Mesendoderm (in vitro differentiated cells): ENCODE measurements at places on chromosomes 6 and 20.

DNA sequence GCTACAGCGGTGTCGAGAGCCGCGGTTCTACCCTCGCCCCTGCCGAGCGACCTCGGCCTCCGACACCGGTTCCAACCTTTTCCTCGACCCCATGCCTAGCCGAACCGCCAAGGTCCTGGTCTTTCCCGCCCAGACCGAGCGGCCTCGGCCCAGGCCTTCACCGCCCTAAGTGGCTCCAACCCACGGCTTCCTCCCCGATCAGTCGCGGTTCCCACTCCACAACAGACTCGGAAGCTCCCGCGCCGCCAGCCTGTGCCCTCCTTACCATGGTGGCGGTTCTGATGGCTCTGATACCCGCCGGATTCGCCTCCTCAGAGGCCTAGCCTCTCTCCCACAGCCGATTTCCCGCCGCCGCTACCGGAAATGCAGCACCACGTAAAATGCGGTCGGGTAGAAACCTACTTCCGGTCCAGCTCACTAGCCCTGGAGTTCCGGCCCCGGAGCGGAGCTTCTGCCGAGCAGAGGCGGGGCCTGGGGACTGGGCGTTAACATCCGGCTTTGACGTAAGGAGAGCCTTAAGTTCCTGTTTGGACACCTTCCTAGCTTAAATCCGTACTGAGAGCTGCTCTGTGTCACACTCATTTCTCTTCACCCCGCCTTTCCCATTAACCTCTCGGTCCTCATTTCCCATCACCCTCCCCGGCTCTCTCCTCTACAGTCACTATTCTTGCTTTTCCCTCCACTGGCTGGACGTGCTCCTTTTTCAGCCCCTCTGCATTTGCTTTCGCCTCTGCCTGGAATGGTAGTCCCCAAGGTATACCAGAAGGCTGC, at the start of gene SNRPB:
SNRPB (minus strand) TSS at position 367 of the 771 bp plus-strand sequence; CDS start at position 268, 99 bp downstream.
- no peaks in the 10 kb centered on the region for H3K27me3 ChIP-seq
- H3K4me3 ChIP-seq = peak within 1 kb of the TSS; percentile 97
- H3K36me3 ChIP-seq = peaks cover 7% of the 10 kb centered on the region
- DNase-seq = peak; percentile 99
- peak within 1 kb of the TSS; percentile 82 for H3K27ac ChIP-seq

DNA sequence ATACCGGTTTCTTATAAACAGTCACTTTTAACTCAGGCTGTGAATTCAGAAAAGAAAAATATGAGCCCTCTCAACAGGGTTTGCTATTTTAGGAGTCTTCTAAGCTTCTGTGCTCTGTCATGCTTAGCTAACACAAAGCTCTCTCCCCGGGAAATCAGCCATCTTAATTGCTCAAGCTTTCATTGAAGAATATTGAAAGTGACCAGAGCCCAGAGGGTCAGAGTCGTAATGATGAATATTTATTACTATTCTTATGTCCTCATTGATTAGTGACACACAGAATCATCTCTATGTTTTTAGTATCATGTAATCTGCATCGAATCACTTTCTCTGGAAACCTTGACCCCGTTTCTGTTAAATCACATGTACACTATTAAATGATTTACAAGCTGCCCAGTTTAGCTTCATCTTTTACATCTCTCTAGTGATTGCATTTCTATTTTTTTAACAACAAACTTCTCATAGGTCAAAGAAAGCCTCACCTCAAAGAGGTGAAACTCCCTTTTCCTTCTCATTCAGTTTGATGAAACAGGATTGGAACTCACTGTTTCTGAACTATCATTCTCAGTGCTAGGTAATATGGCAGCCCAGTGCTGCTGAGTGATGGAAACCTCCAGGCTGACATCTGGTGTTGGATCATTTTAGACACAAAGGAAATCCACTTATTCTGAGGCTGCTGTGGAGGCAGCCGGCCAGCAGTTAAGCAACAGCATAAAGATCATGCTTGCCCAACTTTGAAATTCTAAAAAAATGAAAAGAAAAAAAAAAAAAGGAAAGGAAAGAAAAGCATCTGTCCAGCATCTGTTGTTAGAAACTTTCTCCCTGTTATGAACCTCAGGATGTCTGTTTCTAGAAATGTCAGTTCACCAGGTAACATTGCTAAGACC, 96.3 kb downstream of the RFPL4B start:
- H3K27me3 ChIP-seq = no peaks in the 10 kb centered on the region
- no peaks in the 10 kb centered on the region for H3K4me1 ChIP-seq
- no peak overlapping the region for H3K27ac ChIP-seq
- no peak overlapping the region for H3K4me3 ChIP-seq
- H3K36me3 ChIP-seq = no peaks in the 10 kb centered on the region

DNA sequence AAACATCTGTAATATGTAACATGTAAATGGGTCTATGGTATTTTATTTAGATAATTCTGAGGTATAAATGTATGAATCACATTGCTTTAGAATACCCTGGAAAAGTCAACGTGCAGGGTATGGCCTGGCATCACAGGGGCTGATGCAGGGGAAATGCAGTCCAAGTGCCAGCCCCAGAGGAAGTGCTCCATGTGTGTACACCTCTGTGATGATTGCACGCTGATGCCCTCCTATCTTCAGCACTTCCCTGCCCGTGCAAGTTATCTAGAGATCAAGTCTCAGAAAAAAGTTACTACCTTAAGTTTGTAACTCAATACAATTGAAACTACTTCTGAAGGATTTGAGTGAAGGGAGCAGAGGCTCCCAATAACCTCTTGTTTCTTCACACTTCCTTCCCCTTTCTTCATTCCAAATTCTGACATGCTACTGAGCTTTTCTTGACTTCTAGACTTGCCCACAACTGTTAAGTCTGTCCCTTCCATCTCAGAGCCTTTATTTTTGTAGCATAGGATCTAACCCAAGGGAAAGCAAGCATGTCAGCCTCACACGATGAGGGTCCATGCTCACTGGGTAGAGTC, 2.2 kb downstream of the SMLR1 start:
- H3K27me3 ChIP-seq = no peaks in the 10 kb centered on the region
- H3K27ac ChIP-seq = no peak overlapping the region
- no peaks in the 10 kb centered on the region for H3K36me3 ChIP-seq
- H3K4me3 ChIP-seq = no peak overlapping the region
- DNase-seq = no peak

- no peak overlapping the region for H3K27ac ChIP-seq
- no peak overlapping the region for H3K4me3 ChIP-seq
- H3K4me1 ChIP-seq = no peaks in the 10 kb centered on the region
- H3K27me3 ChIP-seq = peaks cover 1% of the 10 kb centered on the region
Measured at GRCh38 chr6:152642578-152643375, 5.6 kb upstream of the SYNE1 start.

DNA sequence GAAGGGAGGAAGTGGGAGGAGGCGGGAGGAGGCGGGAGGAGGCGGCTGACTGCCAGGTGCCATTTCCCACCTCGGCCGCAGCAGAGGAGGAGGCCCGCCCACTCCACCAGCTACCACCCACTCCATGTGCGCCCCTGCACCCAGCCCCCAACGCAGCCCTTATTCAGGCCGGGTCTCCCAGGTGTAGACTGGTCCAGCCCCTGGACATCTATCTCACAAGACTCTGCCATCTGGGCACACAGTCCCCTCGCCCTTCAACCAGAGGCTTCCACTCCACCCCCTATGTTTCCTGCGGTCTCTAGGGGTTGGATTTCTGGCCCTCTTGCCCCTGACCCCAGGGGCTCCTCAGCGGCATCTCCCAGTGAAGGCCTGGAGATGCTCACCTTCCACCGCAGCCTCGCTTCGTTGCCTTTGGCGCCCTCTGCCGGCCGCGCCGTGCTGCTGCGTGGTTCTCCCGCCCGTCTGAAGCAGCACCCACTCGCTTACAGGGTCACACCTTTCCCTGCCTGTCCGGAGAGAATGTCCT, 32.6 kb upstream of the FAM83D start:
- H3K27ac ChIP-seq = no peak overlapping the region
- H3K4me1 ChIP-seq = peaks cover 4% of the 10 kb centered on the region
- H3K27me3 ChIP-seq = no peaks in the 10 kb centered on the region
- no peak overlapping the region for H3K4me3 ChIP-seq

DNA sequence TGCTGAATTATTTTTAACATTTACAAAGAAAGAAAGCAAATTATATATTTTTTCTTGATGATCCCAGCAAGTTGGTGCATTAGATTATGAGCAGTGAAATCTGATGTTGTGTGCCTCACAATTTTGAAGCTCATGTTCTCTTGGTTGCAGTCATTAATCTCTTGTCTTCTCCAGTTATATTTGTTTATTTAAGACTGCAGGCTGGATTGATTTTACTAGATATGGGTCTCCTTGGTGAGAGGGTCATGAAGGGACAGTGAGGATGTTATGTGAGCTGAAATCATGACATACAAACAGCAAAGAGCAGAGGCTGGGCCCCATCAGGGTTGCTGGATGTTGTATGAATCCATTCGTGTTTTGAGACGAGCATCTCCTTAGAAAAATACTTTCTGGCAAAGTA, 64.2 kb upstream of the AKIRIN2 start:
- H3K27me3 ChIP-seq = no peaks in the 10 kb centered on the region
- no peaks in the 10 kb centered on the region for H3K36me3 ChIP-seq
- no peak overlapping the region for H3K4me3 ChIP-seq
- H3K4me1 ChIP-seq = no peaks in the 10 kb centered on the region
- DNase-seq = no peak
- no peak overlapping the region for H3K27ac ChIP-seq

DNA sequence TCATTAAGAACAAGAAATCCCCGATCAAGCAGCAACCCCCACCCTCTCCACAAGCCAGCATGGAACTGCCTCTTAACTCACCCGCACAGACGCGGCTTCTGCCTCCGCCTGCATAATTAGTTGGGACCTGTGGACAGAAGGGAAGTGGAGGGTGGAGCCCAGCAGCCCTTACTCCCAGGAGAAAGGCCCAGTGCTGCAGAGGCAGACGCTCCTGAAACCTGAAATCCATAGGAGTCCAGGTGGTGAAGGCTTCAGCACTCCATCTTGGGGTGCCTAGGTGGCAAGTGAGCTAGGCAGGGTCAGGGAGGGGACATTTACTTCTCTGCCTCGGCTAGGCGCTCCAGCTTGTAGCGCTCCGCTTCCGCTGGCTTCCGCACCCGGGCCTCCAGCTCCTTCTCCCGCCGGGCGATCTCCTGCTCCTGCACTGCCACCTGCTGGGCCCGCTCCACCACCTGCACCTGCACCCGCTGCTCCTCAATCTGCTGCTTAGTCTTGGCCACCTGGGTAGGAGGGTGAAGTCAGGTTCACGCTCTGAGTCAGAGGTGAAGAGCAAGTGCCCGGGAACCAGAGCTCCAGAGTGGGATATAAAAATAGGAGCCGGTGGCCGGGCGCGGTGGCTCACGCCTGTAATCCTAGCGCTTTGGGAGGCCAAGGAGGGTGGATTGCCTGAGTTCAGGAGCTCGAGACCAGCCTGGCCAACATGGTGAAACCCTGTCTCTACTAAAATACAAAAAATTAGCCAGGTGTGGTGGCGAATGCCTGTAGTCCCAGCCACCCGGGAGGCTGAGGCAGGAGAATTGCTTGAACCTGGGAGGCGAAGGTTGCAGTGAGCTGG, 10.7 kb downstream of the TUBB start:
- peaks cover 6% of the 10 kb centered on the region for H3K36me3 ChIP-seq
- peak; percentile 85 for DNase-seq
- no peaks in the 10 kb centered on the region for H3K4me1 ChIP-seq

GRCh38 chr20:35174458-35175216, 2.8 kb downstream of the PROCR start:
- DNase-seq = peak; percentile 49
- H3K4me3 ChIP-seq = no peak overlapping the region
- H3K4me1 ChIP-seq = peaks cover 2% of the 10 kb centered on the region
- no peaks in the 10 kb centered on the region for H3K36me3 ChIP-seq
- no peak overlapping the region for H3K27ac ChIP-seq
- no peaks in the 10 kb centered on the region for H3K27me3 ChIP-seq

GRCh38 chr6:13807696-13808095, 6.7 kb downstream of the MCUR1 start:
- no peaks in the 10 kb centered on the region for H3K4me1 ChIP-seq
- H3K4me3 ChIP-seq = no peak overlapping the region
- no peaks in the 10 kb centered on the region for H3K36me3 ChIP-seq
- no peak overlapping the region for H3K27ac ChIP-seq

GRCh38 chr6:30013291-30013922, 47.7 kb upstream of the POLR1H start:
- H3K27me3 ChIP-seq = no peaks in the 10 kb centered on the region
- H3K27ac ChIP-seq = no peak overlapping the region
- peak; percentile 47 for DNase-seq
- no peak overlapping the region for H3K4me3 ChIP-seq
- no peaks in the 10 kb centered on the region for H3K36me3 ChIP-seq

DNA sequence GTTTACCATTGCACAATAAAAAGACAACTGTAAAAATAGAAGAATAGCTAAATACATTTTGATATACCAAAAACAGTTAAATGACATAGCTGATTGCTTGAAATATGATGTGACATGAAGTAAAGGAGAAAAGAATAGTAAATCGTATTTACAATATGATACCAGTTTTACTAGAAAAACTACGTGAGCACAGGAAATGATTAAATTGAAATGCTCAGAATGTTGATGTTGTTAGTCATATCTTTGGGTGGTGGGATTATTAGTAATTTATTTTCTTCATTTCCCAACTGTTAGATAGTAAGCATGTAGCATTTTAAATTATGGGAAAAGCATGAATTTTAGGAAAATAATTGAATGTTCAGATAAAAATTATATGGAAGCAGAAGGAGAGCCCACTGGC, 268.3 kb upstream of the TAB2 start:
- no peaks in the 10 kb centered on the region for H3K36me3 ChIP-seq
- H3K4me1 ChIP-seq = no peaks in the 10 kb centered on the region
- H3K27me3 ChIP-seq = no peaks in the 10 kb centered on the region
- no peak overlapping the region for H3K27ac ChIP-seq
- no peak for DNase-seq

DNA sequence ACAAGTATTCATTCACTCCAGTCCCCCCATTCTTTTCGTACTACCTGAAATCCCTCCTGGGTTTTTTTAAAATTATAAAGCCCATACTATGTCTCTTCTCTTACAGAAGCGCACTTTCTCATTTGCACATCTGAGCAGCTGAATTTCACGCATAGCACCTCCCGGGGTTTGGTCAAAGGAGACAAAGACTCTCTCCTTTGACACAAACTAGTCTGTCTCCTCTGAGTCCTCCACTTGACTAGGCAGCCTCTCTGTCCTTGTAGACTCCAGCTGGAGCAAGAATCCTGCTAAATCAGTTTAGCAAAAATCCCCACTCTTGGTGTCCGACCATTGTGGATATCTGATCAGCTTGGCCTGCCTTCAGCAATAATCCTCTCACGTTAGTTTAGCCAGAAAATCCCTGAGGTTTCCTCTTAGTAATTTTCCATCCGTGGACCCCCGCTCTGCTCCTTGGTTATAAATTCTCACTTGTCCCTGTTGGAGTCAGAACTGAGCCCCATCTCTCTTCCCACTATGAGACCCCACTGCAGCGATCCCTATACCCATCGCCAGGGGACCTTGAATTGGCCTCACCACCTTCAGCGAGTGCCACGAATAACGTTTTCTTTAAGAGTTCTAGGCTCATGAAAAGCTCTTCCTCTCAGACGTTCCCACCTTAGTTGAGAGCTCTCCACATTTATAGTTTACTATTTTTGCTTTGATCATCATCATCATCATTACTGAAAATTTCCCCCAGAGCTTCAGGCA, 29.0 kb downstream of the PDYN start:
- DNase-seq = peak; percentile 54
- no peak overlapping the region for H3K4me3 ChIP-seq
- no peaks in the 10 kb centered on the region for H3K27me3 ChIP-seq
- H3K27ac ChIP-seq = no peak overlapping the region

- peaks cover 12% of the 10 kb centered on the region for H3K4me1 ChIP-seq
- no peak overlapping the region for H3K4me3 ChIP-seq
- peak overlapping the region; percentile 18 for H3K27ac ChIP-seq
- peak; percentile 72 for DNase-seq
Measured at GRCh38 chr20:44762466-44763140, 16.9 kb downstream of the KCNK15 start.

GRCh38 chr20:61387204-61387953, 135.3 kb downstream of the CDH4 start:
- no peak overlapping the region for H3K4me3 ChIP-seq
- H3K27me3 ChIP-seq = no peaks in the 10 kb centered on the region
- peak; percentile 51 for DNase-seq
- H3K27ac ChIP-seq = no peak overlapping the region
- H3K4me1 ChIP-seq = peaks cover 4% of the 10 kb centered on the region
